ENCODE measurements at places on chromosomes 4 and X.
A peak's percentile ranks its signal among the peaks of the same experiment; 100 is the strongest.

GRCh38 chr4:138588501-138588900, 346.4 kb upstream of the SLC7A11 start:
- DNase-seq: no peak

DNA sequence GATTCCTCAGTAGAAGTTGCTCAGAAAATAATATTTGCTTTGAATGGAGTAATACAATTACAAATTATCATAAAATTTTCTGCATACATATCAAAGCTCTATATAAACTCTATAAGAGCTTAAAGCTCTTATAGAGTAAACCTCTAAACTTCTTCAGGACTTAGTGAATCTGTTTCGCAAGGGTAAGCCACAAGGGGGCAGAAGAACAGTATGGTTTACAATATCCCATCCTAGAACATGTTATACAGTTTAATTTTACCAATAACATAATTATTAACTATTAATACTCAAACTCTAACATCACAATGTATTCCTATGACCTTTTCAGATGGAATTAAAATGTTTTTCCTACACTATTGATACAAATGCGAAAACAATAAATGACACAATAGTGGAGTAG, 33.8 kb upstream of the SPANXN1 start:
- DNase-seq: no peak

GRCh38 chrX:147741776-147742175, 169.9 kb upstream of the FMR1 start:
- no peak for DNase-seq

DNA sequence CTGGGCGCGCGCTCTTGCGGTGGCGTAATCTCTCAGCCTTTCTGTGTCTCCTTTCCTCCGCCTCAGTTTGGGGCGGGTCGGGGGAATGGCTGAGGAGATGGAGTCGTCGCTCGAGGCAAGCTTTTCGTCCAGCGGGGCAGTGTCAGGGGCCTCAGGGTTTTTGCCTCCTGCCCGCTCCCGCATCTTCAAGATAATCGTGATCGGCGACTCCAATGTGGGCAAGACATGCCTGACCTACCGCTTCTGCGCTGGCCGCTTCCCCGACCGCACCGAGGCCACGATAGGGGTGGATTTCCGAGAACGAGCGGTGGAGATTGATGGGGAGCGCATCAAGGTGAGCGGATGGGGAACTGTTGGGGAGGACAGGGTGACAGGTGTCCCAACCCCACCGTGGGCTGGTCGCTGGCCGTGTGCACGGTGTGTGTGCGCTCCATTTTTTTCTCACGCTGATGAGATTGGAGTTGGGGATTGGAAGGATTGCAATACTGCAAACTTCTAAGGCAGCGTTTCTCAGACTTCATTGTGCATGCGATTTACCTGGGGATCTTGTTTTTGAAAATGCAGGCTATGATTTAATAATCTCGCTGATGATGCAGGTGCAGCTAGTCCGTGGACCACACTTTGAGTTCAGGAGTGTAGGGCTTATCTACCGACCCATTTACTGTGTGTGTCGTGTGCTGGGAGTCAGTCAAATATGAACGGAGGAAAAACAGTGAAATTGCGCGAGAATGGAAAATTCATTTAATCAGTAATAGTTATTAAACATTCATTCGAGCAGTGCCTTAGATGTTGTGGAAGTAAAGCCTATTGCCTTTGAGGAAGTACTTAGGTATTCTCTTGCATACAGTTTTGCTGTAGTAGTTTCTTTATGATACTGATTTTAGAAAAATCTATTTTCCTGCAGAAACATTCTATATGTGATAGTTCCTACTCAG, at the start of gene RAB33B:
Gene RAB33B, plus strand, starts transcription at position 11 of the 935 bp plus-strand sequence. Its CDS starts 75 bp downstream, at position 86.
- no peak for DNase-seq

GRCh38 chr4:3397128-3397527, 44.6 kb upstream of the HGFAC start:
- no peak for DNase-seq

DNA sequence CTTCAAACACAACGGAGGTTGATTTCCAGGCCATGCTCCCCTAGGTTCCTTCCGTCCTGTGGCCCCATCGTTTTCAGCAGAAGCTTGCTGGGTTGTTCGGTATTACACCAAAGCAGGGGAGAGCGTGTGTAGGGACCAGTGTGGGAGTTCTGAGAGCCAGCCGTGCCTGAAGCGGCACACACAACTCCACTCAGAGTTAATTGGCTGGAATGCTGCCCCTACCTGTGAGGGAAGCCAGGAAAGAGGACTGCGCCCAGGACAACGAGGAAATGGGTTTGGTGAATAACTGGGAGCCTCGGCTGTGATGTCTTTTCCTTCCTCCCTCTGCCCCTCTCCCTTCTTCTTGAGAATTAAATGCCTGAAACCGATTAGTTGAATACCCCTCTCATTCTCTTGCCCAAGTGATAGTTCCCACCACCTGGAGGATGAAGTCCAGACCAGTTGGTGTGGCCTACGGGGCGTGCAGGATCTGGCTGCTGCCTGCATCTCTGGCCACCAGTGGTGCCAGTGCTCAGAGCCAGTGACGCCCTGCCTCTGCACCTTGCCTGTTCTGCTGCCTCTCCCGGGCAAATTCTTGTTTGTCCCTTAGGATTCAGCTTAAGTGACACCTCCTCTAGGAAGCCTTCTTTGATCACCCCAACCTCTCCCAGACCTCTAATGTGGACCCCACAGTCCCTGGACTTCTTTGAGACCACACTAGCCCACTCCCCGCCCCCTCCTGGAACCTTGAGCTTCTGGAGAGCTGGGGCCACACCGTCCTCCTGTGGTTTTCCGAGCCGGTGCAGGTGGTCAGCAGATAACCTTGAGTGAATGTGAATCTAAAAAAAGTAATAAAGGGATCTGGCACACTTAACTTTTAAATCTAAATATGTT, 33.6 kb downstream of the TBC1D14 start:
- DNase-seq: no peak

DNA sequence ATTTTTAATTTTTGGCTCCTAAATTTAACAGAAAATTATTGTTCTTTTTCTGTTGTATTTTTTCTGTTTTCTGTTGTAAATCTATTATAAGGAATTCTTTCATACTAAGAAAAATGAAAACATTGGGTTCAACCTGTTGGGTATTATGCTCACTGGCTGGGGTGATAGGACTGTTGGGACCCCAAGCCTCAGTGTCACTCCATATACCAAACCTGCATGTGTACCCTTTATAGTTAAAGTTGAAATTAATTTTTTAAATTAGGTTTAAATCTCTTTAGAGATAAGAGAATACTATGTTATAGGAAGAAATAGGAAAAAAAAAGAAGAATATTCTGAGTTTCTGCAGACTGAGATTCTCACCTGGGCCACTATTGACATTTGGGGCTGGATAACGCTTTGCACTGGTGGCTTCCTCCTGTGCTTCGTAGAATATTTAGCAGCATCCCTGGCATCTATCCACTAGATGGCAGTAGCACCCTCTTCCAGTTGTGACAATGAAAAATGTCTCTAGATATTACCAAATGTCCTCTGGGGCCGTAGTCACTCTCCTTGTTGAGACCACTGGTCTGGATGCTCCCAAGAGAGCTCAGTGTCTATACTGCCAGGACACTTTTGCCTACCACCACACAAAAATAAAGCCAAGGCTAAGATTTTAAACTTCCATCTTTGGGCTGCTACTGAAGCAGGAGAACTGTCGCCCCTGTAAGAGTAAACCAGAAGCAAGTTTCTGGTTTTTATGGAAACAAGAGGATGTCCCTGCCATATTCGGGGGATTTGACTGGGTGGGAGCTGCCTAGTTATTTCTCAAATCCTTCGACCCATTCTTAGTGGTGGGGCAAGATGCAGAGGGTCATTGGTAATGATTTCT, 22.4 kb upstream of the CLTRN start:
- DNase-seq: no peak

GRCh38 chr4:81905971-81906370, 434.3 kb upstream of the RASGEF1B start:
- no peak for DNase-seq

DNA sequence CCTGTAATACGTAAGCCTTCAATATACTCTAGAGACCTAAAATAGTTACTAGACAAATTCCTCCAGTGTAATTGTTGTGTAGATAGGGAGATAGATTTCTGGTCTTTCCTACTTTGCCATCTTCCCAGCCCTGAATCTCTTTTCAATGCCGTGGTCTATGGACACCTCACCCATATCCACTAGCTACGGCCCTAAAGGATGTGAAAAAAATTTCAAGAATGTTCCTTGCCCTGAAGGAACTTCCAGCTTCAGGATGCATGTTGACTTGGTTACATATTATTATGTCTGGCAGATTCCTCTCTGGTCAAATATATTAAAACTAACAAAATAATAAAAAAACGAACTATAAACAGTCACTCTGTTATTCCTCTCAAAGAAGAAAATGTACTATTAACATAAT, 52.4 kb upstream of the TSPAN5 start:
- DNase-seq: no peak

- peak; percentile 4 for DNase-seq
Measured at GRCh38 chrX:15349046-15349445, 13.7 kb upstream of the PIGA start.

DNA sequence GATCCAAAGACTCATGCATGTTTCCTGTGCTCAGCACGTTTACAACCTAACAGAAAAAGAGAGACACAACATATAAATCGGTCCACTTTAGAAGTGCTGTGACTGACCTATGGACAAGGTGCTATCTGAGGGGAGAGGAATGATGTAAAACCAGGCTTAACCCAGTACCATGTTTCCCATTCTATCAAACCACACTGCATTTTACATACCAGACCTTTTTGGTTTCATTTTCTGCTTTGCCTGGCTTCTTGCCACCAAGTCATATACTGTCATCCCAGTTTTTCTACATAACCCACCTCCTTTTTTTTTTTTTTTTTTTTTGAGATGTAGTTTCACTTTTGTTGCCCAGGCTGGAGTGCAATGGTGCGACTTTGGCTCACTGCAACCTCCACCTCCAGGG, 82.2 kb downstream of the KLF8 start:
- DNase-seq: no peak

GRCh38 chr4:123093236-123093635, 170.8 kb upstream of the NUDT6 start:
- no peak for DNase-seq

DNA sequence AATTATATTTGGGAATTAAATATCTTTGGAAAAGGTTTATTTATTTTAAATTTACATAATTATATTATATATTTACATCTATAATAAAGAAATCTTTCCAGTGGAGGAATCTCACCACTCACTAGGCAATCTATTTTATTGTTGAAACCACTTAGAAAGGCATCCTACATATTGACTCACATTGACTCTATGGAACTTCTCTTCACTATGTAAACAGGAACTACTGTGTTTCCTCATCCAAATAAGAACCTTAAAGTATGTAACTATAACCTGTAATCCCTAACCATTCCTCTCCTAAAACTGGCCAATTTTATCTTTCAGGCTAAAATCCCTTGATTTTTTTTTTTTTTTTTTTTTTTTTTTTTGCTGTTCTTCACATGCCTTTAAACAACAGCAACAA, 268.7 kb downstream of the MAPK10 start:
- DNase-seq: no peak

DNA sequence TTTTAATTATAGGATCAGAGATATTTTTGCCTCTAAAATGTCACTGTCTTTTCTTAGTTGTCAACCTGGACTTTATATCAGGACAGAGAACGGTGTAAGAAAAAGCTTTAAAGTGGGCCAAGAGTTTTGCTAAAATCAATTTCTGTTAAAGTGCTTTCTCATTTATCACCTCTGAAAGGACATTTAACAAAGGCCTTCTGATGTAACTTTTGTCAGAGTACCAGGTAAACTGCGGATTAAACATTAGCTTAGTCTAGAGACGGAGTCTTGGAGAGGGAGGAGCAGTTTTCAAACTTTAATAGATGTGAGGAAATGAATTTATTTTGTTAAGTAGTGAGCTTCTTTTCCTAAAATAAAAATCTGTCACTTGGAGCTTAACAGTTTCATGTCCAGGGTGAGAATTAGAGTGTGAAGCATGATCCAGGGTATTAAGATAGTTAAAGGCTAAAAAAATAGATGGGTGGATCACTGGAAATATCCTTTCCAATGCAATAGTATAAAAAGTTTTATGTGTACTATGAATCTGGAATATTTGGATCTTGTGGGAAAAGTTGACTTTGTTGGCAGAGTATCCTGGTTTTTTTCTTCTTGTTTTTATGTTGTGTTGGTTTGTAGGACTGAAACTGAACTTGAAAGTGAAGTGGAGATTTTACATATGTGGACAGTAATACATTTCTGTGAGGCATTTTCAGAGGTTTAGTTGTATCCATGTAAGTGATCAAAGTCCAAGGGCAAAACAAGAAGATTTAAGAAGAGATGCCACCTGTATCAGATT, 33.6 kb upstream of the BMPR1B start:
- no peak for DNase-seq

GRCh38 chrX:110699109-110699508, 96.5 kb downstream of the CHRDL1 start:
- DNase-seq: no peak

DNA sequence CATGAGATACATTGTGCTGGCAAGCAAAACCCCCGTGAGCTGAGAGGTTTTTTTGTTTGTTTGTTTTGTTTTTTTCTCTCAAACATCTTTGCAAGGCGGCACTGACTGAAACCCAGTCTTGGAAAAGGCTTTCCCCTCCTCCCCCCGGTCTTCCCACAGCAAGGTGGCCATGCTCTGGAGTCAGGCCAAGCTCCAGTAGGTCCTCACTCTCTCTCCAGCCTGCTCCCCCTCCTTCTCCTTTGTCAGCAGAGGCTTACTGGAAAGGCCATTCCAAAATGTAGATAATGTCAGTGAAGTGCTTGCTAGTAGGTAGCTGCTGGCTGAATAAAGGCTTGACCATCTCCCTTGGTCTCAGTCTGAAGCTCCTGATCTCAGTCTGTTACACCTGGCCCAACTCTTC, 32.6 kb downstream of the FRMPD3 start:
- DNase-seq: no peak

GRCh38 chr4:123510221-123510620, 113.6 kb downstream of the SPRY1 start:
- DNase-seq: no peak

DNA sequence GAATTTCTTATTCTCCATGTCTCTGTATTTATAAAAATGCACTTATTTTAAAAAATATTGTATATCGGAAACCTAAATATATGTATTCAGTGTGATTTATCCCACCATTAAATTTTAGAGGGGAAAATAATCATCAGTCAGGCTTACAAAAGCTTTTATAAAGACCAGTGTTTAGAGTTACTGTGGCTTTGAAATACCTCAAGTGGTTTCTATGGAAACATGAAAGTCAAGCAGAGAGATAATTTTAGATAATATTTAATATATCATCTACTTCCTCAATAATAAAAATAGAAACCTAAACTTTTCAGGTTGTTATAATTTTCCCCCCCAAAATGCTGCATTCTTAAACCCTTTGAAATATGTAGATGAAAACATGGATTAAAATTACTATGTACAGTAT, 332.9 kb upstream of the PITX2 start:
- DNase-seq: no peak

- DNase-seq: no peak
Measured at GRCh38 chr4:114423582-114423981, 175.0 kb upstream of the UGT8 start.

- no peak for DNase-seq
Measured at GRCh38 chr4:5738061-5738460, 27.1 kb downstream of the EVC start.

DNA sequence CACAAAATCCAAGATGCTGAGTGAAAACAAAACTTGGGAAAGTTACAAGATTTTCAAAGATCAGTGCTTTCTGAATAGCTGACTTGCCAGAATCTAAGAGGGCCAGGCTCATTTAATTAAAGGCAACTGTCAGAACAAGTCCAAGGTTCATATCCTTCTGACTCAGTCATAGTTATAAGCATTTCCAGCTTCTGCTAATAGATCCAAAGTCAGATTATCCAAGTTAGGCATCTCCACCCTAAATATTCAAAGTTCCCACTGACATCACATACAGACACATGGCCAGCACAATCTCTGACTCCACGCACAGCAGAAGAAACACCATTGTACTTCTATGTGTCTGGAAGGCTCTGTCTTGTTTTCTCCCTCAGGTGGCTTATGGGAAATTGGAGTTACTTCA, 41.8 kb downstream of the GASK1B start:
- DNase-seq: no peak

All from activated naive CD4-positive, alpha-beta T cell treated with anti-CD3 and anti-CD28 coated beads, Interleukin-2, amount 50 U/mL, for 72 hours (primary cell).